ENCODE measurements at places on chromosomes 6 and 20.

DNA sequence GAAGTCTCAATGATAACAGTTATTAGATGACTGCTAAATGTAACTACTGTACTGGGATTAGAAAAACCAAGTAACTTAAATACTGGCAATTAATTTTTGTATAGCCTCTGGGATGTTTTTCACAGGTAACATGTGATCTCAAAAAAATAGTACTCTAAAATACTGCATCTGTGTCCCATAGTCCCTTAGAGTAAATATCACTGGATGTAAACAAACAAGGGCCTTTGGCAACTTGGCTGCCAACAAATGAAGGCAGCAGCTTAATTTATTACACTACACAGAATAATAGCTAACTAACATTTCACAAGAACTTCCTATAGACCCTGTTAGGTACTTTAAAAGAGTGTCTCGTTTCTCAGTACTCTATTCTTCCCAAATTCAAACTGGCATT lies 14.0 kb downstream of the ARHGAP18 start:
- DNase-seq: no peak

DNA sequence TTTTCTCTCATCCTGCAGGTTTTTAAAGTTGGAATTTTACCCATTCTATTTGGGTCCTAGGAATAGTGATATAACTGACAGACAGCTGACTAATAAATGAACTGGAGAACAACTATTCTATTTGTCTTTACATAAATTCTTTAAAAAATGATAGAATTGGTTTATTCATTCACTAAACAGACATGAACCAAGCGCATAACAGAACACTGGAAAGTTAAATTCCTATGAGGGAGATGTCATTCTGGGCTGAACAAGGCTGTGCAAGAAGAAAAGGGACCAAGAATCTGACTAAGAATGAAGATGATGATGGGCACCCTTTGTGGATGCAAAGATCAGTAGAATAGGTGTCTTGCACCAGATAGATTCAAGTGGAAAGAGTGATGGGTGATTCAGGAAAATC lies 256.3 kb upstream of the SASH1 start:
- DNase-seq: no peak

- DNase-seq: no peak
Observed at GRCh38 chr20:57526087-57526884, 1.3 kb upstream of the CTCFL start.

GRCh38 chr20:58629215-58629580 lies 21.9 kb upstream of the STX16 start:
- no peak for DNase-seq

DNA sequence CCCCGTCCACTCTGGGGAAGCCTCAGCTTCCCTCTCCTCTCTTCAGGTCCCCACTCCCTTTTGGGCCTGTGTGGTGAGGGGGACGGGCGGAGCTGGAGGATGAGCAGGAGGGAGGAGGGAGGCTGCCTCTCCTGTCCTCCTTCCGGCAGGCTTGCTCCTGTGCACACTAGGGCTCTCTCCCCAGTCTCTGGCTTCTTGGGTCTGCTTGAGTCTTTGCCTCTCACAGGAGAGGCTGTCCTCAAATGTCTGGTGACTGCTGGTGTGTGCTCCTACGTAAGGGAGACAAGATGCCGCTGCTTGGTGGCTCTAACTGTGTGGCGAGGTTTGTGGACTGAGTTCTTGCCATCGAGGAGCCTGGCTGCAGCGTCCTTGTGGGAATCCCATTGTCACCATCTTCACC lies 8.8 kb upstream of the SMOC2 start:
- DNase-seq: no peak

GRCh38 chr6:109454496-109455436 lies 806 bp downstream of the MICAL1 start:
- no peak for DNase-seq

- DNase-seq: no peak
Observed at GRCh38 chr6:161226009-161226964, 47.6 kb downstream of the AGPAT4 start.

DNA sequence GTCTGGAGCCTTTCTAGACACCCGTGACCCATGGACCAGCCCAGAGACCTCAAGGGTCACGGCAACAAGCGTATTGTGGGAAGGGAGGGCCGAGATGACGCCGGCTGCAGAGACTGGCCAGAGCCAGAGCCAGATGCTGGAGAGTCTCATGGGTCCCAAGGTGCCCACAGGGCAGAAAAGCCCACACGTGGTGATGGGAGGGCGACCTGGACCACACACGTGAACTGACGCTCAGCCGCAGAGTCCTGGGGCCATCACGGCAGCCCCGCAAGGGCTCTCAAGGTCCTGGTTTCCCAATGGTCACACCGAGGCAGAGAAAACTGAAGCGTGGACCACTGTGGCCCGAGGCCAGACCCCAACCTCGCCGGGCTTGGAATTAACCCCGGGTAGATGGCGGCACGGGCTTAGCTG lies 92.6 kb downstream of the YTHDF1 start:
- no peak for DNase-seq

GRCh38 chr20:6074145-6074561 lies 20.3 kb upstream of the LRRN4 start:
- no peak for DNase-seq

- DNase-seq: no peak
Observed at GRCh38 chr6:40075056-40075590, 140.9 kb upstream of the MOCS1 start.

GRCh38 chr6:56243518-56244070 lies 3.8 kb downstream of the COL21A1 start:
- no peak for DNase-seq

DNA sequence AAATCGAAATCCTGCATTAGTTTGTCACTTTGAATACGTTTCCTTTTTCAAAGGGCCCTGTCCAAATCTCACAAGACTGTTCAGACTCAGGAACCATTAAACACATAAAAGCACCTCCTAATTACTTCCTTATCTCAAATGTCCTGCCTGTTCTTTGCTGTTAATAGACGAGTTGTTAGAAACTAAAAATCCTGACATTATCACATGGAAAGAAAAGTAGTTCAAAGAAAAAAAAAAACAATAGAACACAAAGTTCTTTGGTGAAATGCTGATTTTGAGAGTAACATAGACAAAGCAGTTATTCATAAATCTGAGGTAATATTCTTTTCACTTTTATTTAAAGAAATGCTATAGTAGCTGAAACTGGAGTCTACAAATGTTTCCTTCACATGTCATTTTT lies 12.1 kb upstream of the TAB2 start:
- DNase-seq: no peak

- DNase-seq: no peak
Observed at GRCh38 chr20:59211208-59211765, 47.7 kb downstream of the ZNF831 start.

DNA sequence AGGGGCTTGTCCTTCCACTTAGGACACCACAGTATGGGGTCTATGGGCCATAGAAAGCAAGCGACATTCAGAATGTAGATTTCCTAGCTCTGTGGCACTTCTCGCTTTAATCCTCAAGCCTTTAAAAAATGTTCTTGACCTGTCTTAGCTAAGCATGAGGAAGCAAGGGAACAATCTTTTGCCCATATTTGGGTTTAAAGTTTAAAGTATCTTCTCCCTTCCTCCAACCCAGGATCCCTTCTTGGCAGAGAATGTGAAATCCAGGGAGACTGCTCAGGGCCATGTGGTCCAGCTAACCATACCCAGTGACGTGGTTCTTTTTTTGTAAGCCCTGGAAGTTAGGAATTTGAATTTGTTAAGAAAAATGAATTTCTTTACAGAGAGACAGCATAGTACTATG lies 289.9 kb downstream of the BTBD9 start:
- DNase-seq: no peak

- DNase-seq: no peak
Observed at GRCh38 chr6:128186729-128187128, 285.9 kb upstream of the THEMIS start.

GRCh38 chr6:27078734-27079357 lies 168.7 kb upstream of the PRSS16 start:
- no peak for DNase-seq

DNA sequence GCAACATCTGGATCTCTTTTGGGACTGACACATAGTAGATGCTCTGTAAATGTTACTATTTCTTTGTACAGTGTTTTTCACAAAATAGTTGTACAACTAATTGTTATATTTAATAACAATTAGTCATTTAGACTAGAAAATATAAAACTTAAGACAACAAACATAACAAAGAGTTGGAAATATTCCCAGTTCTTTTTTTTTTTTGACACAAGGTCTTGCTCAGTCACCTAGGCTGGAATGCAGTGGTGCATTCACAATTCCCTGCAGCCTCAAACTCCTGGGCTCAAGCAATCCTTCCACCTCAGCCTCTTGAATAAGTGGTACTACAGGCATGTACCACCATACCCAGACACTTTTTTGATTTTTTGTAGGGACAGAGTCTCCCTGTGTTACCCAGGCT lies 105.8 kb downstream of the UTRN start:
- no peak for DNase-seq

DNA sequence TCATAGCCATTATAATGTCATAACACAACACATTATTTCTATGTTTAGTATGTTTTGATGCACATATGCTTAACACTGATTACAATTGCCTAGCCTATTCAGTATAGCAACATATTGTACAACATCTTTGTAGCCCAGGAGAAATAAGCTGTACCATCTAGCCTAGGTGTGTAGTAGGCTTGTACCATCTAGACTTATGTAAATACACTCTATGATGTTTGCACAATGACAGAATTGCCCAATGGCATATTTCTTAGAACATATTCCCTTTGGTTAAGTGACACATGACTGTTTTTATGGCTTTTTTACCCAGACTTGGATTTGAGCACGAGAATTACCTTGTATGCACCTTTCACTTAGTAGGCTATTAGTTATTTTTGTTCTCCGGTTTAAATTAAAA lies 64.5 kb upstream of the HIVEP1 start:
- DNase-seq: no peak

Data from stimulated activated CD8-positive, alpha-beta memory T cell treated with anti-CD3 and anti-CD28 coated beads, Interleukin-7, amount 100 ng/mL, for 24 hours (primary cell).